ENCODE measurements at places on chromosomes 2 and 18.
A peak's percentile ranks its signal among the peaks of the same experiment; 100 is the strongest.

GRCh38 chr18:61464551-61465142 lies 131.4 kb downstream of the CDH20 start:
- DNase-seq, result no peak

GRCh38 chr2:206701952-206702605 lies 16.1 kb downstream of the DYTN start:
- no peak for DNase-seq

DNA sequence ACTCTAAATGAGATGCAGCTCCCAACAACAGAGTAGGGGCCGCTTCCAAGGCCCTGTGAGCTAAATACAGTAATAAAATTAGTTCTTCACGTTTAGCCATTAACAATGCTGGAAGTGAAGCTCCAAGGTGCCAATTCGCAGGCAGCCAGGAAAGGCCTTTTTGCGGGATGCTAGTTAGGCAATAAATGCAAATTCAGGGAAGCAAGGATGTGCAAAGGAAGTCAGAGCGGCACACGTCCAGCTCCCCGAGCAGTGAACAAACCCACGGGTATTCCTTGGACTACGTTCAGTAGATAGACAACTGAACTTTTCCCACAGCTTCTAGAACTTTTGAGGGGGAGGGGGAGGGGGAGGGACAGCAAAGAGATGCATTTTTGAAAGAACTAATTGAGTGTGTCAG lies 6.9 kb downstream of the ZNF516 start:
- DNase-seq, result no peak

DNA sequence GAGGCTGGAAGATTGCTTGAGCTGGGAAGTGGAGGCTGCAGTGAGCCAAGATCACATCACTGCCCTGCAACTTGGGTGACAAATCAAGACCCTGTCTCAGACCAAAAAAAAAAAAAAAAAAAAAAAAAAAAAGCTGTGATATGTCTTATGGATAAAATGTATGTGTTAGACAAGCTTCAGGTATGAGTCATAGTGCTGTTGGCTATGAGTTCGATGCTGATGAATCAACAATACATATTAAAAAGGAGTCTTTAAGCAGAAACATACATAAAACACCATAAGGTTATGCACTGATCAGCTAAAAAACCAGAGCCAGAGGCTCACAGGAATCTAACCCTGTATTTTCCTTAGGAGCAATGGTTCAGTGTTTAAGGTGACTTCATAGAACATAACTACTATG lies 332.3 kb downstream of the NCKAP5 start:
- DNase-seq, result no peak

DNA sequence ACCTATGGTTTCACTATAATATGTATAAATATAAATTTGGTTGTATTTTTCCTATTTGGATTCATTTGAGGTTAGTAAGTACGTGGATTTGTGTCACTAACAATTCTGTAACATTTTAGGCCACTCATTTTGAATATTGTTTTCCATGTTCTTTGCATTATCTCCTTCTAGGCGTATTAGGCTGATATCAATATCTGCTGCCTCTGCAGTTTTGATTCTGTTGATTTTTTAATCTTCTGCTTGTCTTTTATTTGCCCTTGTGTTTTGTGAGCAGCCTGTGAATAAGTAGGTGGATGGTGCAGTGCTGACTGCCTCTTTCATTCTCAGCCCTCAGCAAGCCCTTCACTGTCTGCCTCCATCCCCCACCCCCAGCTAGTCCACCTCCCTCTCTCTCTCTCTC lies 165.7 kb upstream of the BCL2L11 start:
- DNase-seq, result no peak

GRCh38 chr18:48913775-48914174 lies 37.0 kb downstream of the SMAD7 start:
- no peak for DNase-seq

- no peak for DNase-seq
Measured at GRCh38 chr2:103818176-103818575, 1035.7 kb upstream of the POU3F3 start.

- no peak for DNase-seq
Measured at GRCh38 chr2:128612628-128613027, 294.0 kb upstream of the HS6ST1 start.

GRCh38 chr18:63363951-63364350 lies 3.1 kb downstream of the KDSR start:
- peak; percentile 64 for DNase-seq

DNA sequence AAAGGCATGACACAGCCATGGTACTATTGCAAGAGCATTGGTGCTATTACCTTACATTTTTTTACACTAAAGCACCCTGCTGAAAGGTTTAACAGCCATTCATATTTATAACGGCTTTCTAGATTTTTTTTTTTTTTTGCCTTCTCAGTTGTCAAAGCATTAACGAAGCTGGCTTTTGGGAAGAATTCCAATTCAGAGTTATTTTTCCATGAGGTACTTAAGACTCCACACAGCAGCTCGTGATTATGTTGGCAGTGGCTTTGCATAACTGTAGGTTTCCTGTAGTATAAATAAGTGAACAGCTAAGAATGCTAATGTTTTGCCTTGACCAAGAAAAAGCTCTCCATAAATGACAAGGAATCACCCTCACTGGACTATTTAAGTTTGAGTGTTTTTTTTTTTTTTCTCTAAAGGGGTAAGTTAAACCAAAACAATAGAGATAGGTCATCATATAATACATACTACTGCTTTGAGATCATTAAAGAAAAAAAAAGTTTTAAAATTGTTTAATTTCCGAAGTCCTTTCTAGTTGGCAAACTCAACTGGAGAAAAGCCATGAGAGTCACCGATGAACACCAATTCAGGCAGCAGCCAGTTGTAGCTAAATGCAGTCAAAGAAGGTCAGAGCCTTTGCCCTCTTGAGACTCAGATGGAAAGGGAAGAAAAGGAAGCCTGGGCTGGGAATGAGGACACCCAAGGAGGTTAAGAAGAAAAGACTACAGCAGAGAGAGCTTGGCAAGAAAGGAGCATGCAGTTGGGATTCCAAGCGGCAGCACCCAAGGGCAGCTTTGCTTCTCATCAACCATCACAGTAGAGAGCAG lies 187.4 kb upstream of the NCKAP5 start:
- no peak for DNase-seq

- no peak for DNase-seq
Measured at GRCh38 chr2:79223539-79223938, 64.0 kb upstream of the REG3A start.

DNA sequence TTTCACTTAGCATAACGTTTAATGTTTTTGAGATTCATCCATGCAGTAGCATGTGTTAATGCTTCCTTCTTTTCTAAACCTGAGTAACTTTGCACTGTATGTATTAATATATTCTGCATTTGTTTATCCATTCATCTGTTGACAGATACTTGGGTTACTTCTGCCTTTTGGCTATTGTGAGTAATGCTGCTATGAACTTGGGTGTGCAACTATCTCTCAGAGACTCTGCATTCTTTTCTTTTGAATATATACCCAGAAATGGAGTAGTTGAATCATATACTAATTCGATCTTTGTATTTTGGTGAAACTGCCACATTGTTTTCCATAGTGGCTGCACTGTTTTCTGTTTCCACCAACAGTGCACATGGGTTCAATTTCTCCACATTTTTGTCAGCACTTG lies 128.3 kb downstream of the SH3BP4 start:
- no peak for DNase-seq

- DNase-seq, result no peak
Measured at GRCh38 chr2:28420722-28421121, 28.1 kb downstream of the FOSL2 start.

DNA sequence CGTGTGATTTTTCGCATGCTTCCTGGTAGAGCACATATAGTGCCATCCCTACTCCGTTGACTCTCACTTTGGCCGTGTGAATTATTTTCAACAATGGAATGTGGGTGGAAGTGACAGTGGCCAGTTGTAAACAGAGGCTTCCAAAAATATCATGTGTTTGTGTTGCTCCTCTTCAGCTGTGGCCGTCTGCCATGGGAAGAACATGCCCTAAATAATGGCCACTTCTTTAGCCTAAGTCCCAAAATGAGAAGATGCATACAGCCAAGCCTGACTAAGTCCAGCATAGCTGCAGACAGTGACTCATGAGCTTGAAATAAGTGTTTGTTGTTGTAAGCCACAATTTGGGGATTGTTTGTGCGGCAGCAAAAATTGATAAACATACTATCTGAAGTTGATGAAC lies 8.9 kb upstream of the GALNT1 start:
- no peak for DNase-seq

- no peak for DNase-seq
Measured at GRCh38 chr18:9835113-9835755, 50.5 kb upstream of the TXNDC2 start.

DNA sequence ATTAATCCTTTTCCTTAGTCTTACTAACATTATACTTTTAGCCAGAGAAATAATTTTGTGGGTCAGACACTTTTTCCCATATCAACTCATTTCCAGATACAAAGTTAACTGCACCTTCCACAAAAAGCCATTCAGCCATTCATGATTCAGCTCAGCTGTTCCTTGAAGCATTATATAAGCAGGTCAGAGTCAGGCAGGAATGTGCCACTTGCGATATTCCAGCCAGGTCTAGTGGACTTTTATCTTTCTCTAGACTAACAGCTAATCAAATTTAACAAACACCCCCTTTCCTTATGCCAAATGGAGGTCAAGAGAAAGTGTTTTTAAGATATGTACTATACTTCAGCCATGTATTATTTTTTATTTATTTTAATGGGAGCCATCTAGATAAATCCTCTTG lies 75.6 kb upstream of the EPB41L3 start:
- no peak for DNase-seq

- peak; percentile 55 for DNase-seq
Measured at GRCh38 chr18:74652392-74652988, 54.8 kb downstream of the ZNF407 start.

GRCh38 chr18:58339890-58340289 lies 289.0 kb downstream of the ALPK2 start:
- DNase-seq, result no peak

DNA sequence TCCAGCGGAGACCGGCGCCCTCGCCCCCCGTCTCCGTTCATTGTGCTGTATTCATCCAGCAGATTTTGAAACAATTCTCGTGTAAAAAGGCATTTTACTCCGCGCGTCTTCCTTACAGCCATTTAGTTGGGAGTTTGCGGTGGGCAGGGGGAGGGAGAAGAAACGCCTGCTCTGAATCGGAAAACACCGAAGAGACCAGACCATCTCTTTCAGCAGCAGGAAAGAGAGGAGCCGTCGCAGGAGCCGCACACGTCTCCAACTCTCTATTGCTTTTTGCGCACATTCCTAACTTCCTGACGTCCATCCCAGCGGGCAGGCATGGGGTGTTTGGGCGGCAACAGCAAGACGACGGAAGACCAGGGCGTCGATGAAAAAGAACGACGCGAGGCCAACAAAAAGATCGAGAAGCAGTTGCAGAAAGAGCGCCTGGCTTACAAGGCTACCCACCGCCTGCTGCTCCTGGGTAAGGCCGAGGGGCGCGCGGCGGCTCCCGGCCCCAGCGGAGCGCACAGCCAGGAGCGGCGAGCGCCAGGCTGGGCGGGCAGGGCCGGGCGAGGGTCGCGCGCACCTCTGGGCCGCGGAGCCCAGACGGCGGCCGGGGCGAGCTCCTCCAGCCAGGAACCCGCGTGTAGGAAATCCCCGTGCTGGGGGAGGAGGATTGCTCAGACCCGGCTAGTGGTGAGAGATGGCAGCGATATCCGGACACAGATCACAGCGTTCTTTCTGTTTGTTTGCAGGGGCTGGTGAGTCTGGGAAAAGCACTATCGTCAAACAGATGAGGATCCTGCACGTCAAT lies 63.2 kb downstream of the GNAL start:
- no peak for DNase-seq

GRCh38 chr2:27954771-27955383 lies 64.3 kb downstream of the BABAM2 start:
- peak; percentile 27 for DNase-seq

- DNase-seq, result no peak
Measured at GRCh38 chr2:190599546-190600220, 49.2 kb upstream of the NAB1 start.

DNA sequence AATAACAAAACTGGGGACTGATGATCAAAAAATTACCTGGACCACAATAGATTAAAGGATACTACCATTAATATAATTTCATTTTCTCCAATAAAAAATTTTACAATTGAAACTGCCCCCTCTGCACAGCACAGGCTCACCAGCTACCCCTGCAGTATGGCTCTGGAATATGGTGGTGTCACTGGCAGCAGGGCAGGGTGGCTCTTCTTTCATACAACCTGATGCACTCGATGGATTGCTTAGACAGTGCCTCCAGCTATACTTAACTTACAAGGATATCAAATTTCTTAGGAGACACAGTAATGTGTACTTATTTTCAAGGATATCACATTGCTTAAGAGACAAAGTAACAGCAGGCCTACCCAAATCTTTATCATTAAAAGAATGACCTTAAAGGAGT lies 124.0 kb downstream of the PRELID3A start:
- no peak for DNase-seq

- no peak for DNase-seq
Measured at GRCh38 chr18:43067570-43067969, 47.9 kb downstream of the RIT2 start.

GRCh38 chr2:235780401-235780800 lies 286.6 kb downstream of the AGAP1 start:
- no peak for DNase-seq

DNA sequence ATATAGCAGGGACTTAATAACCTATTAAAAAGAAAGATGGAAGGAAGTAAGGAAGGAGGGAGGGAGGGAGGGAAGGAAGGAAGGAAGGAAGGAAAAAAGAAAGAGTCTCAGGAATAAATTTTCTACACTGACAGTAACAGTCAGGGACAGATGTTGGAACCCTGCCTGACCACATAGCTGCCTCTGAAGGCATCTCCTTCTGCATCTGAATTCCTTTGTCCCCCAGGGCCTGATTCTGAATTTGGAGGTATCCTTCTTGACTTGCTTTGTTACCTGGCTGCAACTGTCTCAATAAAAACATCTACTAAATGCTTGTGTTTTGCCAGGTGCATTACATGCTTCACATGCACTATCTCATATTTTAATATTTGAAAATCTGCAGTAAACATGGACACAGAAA lies 17.4 kb upstream of the LRATD1 start:
- DNase-seq, result no peak

All from CD4-positive, alpha-beta T cell treated with Interleukin-4 for 1 hour (primary cell).